ENCODE measurements at places on chromosomes 16 and 17.

- no peak for DNase-seq
These were observed 141.6 kb downstream of the CCDC182 start for GRCh38 chr17:57603546-57603945.

- DNase-seq = no peak
These were observed 171.6 kb downstream of the PRKCB start for GRCh38 chr16:24007391-24007790.

DNA sequence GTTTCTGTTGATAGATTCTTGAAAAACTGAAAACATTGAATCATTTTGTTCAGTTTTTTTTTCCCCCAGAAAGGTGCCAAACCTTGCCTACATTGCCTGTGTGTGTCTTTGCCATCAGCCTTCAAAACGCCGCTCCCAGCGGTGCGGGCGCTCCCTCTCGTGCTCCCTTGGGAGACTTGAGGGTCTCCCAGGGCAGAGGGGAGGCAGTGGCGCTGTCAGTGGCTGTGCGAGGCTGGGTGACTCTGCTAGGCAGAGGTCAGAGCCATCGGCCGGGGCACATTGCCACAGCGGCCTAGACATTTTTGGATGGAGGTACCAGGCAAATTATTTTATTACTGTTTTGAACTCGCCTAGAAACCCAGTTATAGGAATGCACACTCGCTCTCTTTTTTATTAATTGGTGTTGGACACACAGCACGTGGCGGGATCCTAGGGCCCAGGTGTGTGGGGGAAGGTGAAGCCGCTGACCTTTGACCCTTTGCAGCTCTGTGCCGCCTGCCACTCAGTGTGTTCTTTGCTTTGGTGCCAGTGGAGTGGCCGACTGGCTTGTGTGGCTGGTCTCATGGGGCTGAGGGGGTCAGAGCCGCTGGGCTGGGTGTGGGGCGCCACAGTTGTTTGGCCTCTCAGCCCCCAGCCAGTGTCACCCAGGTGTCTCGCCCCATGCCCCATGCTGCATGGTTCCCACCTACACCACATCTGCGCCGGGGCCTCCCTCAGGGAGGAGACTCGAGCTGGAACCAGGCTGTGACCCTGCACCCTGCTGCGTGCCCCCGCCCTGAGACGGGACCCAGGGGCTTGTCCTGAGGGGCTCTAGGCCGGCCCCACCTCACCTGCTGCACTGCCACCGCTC is 115.7 kb downstream of the BANP start:
- DNase-seq = no peak

DNA sequence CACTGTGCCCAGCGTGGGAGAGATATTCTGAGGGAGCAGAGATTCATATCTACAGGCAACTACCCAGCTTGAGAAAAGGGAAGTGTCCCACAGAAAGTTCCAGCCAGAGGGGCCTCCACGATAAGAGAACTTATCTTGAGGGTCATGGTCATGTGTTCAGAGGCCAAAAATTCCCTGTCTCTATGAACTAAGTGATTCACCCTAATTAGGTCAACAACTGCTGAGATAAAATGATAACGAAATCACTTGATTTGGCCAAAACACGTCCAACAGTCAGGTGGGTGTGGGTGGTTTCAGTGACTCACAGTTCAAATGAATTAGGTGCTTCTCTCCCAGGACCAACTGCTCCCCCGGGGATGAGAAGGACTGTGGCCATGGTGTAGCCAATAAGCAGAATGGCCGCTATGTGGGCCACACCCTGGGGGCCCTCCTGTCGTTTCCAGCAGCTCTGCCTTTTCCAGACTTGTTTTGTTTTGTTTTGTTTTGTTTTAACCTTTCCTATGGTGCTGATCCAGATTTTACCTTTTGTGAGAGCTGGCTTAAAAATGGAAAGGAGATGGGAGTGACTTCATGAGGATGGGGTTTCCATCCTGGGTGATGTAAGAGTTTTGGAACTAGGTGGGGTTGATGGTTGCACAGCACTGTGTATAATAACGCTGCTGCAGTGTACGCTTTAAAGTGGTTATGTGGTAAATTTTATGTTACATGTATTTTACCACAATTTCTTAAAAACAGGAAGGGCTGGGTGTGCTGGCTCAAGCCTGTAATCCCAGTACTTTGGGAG is 8.7 kb downstream of the DNAI2 start:
- DNase-seq = no peak

- DNase-seq = no peak
These were observed 21.3 kb downstream of the CYLD start for GRCh38 chr16:50763211-50763610.

DNA sequence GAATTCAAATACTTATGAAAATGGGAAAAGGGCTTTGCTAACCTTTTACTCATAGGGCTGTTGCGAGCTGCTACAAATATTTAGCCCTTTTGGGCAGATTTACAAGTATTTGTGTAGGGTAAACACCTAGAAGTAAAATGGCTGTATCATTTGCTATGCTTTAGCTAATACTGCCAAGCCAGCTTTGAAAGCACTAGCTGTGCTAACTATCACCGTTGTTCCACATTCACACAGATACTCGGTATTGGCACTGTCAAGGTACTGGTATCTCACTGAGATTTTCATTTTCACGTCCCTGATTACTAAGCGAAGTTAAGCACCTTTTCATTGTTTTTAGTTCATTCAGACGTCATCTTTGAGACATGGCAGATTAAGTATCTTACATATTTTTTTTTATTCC is 84.8 kb downstream of the GLG1 start:
- DNase-seq = no peak

DNA sequence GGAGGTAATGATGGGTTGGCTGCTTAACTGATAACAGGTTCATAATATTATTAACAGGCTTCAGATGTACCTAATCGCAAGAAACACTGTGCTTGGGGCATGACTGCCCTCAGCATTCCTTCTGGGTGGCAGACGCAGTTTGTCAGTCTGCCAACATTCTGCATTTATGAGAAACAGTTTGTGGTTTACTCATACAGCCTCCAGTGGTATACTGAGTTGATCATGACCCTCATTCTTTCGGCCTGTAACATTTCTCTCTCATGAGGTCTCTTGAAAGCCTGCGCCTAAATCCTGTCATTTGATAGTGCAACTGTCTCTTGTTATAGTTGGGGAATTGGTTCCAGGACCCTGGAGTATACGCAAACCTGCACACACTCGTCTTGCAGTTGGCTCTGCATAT is 4.9 kb upstream of the RUSF1 start:
- no peak for DNase-seq

DNA sequence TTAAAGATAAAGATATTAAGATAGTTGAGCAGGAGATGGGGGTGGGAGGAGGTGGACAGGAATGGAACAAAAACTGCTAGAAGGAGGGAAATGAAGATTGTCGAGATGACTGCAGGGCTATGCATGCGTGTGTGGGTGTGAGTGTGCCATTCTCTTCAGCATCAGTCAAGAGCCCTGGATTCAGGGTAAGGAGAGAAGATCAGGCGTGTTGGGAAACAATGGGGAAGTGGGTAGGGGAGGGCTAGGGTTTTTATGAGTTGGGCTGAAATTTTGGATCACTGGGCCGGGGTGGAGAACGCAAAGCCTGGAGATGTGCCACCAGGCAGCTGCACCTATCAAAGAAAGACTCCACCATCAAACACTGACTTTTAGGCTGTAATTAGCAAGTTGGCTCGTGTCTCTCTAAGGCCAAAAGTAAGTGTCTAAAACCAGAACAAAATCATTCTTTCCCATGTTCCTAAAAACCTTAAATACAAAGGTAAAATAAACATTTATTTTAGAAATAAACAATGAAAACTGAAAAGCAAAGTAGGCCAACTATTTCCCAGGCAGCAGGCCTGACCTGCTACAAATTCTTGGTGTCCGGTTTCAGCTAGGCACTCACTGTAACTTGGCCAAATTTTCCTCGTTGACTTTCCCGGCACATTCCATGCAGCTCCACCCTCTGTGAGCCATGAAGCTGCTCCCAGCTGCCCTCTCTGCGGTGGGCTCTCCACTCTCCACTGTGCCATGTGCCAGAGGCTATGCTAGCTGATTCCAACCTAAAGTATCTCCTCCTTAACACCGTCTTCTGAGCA is 4.2 kb downstream of the CDRT4 start:
- no peak for DNase-seq

GRCh38 chr16:19699472-19699871 is 18.6 kb downstream of the KNOP1 start:
- DNase-seq = no peak
